ENCODE measurements at places on chromosomes 5 and 9.

DNA sequence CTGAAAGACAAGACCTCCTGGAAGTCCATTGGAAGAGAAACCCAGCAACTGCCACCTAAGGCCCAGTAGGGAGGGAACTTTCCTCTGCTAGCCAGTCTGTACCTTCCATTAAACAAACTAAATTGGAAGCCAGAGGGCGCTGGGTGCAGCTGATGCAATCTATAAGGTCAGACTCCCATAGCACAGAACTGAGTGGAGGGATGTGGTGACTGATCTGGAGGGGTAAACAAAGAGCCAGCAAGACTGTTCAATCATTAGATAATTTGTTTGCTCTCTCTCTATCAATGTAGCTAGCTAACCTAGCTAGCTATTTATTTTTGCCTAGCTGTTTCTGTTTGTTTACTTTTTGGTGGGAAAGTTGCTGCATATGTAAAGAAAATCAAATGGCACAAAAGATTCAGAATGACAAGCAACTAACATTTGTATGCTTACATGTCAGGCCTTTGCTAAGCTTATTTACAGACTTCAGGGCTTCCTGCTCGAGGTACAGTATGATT lies 291.8 kb upstream of the DAB2 start:
- no peak for DNase-seq

DNA sequence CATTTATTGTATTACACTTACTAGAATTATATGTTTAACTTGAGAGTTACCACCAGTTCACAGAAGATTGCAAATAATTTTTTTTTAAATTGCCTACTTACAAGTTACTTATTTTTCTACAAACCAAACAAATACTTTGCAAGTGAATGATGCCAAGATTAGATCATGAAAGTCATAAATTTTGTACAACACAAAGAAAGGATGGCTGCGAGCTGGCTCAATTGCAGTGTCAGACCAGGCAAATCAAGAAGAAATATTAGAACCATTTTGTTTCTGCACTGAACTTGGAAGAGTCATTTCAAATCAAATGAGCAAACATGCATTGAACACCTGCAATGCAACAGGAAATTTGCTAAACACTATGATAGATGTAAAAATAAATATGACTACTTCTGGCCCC lies 97.3 kb downstream of the PLCXD3 start:
- DNase-seq: no peak

DNA sequence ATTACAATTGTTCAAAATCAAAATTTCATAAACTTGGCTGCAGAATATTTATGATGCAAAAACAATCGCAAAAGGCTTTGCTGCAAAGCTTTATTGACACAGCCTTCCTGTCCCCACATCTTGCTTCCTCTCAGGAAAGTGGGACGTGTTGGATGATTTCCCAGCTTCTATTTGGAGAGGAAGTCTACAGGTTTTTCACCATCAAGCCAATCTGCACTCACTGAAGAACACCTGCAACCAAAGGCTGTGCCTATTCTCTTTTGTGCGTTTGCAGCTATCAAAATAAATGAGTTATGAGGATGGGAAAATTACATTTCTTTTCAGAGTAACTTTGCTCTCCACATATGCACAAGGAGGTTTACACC lies 214.4 kb downstream of the PLK2 start:
- DNase-seq: no peak

GRCh38 chr5:181045316-181045715 lies 5.2 kb downstream of the BTNL9 start:
- no peak for DNase-seq

DNA sequence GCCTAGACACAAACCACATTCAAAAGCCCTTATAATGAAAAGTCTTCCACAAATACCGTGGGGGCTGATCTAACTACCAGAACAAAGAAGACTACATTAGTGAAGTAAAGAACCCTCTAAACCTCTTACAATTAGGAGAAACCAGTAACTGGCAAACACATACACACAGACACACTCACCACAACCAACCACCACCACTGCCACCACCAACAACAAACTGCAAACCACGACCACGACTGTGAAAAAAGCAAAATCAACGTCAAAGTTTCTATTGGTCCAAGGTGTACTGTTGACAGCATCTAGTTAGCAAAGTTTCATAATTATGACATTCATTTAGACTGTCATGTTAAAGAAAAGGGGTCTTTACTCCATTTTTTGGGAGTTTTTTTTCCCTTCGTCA lies 2.7 kb downstream of the CDO1 start:
- DNase-seq: no peak

DNA sequence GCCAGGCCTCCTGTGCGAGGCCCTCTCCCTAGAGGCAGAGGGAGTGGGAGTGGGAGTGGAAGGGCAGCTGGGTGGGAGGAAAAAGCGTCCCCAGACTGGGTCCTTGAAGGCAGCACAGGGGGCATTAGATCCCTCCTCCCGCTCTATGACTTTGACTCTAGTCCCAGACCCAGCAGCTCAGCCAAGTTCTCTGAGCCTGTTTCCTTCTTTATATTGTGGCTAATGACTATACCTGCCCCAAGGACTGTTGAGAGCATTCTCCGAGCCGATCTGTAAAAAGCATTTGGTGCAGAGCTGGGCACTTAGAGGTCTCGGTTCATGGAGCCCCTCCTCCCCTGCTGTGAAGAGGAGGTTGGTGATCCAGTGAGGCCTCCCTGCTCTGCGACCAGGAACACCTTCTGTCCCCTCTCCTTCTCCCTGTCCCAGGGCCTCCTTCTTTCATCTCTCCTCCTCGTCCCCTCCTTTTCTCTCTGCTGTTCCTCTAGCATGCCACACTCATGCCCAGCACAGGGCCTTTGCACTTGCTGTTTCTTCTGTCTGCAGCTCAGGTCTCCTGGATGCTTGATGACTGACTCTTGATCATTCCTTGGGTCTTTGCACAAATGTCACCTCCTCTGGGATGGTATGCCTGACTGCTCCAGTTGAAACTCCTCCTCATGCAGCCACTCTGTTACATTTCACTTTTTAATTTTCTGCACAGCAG lies 23.4 kb upstream of the PSD2 start:
- no peak for DNase-seq

- no peak for DNase-seq
Measured at GRCh38 chr9:120946259-120946658, 19.7 kb upstream of the TRAF1 start.

GRCh38 chr5:95725937-95726810 lies 5.0 kb upstream of the RHOBTB3 start:
- DNase-seq: no peak

DNA sequence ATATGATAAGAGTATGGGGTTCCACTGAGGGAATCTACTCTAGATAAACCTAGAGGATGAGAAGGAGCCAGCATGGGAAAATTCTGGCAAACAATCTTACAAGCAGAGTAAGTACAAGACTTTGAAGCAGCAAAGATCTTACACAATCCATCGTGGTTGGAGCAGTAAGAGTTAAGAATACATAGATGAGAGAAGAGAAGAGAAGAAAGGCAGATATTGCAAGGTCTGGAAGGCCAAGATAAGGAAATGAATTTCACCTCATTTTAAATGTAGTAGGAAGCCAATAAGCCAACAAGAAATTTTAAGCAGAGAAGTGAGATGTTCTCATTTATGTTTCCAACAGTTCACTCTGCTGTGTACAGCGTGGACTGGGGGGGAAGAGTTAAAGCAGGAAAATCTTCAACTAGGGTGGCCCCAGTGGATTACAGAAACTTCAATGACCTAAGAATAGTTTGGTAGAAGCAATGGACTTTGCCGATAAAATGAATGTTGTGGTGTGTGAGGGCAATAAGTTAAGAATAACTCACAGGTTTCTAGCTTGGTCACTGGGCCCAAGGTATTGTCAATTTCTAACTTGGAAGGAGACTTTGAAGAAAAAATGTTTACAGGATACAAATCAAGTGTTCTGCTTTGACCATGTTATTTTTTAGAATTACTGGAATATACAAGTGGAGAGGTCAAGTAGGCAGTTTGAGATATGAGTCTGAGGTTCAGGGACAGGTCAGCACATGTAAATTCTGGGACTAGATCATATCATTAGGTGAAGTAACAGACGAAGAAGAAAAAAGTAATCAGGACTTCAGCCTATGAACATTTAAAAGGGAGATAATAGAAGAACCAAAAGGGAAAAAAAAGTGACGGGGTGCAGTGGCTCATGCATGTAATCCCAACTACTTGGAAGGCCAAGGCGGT lies 12.1 kb upstream of the ISOC1 start:
- DNase-seq: no peak

DNA sequence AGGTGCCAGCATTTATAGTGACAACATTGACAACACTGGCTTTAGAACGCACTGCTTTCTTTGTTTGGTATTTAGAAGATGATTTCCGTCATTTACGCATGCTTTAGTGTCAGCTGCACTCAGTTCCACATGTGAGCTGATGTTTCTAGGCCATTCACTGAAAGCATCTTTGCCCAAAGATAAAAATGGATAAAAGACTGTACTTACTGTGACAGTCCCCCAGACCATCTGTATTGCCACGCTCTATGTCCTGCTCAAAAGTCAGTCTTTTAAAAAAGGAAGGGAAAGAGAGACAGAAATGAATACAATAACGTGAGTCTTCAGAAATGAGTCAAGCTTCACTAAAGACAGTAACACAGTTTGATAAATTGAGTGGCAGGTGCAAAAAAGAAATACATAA lies 99.3 kb downstream of the SEMA6A start:
- no peak for DNase-seq

DNA sequence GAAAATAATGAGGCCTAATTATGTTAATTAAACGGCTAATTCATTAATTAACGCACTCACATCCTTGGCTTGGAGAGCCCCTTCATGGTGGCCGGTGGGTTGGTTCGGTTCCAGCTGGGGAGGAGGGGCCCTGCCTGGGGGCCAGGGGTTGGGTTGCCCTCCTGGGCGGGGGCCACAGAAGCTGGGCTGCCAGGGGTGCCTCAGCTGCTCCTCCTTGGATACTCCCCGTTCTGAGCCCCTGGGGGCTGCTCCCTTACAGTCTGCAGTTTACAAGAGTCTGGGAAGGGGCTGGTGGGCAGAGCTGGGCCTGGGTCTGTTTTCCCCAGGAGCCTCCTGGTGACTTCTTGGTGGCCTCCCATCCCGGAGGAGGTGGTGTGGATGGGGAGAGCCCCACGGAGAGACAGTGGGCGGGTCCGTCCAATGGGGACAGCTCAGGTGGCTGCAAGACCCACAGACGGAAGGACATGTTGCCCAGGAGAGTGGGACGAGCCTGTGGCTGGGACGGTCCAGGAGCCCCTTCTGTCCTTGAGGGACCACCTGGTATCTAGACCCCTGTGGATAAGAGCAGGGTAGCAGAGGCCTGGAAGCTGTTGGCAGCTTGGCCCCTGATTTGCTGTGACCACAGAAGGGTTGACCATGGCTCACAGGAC lies 277.5 kb downstream of the PBX3 start:
- no peak for DNase-seq

- no peak for DNase-seq
Measured at GRCh38 chr5:43099640-43100039, 21.1 kb upstream of the ZNF131 start.

DNA sequence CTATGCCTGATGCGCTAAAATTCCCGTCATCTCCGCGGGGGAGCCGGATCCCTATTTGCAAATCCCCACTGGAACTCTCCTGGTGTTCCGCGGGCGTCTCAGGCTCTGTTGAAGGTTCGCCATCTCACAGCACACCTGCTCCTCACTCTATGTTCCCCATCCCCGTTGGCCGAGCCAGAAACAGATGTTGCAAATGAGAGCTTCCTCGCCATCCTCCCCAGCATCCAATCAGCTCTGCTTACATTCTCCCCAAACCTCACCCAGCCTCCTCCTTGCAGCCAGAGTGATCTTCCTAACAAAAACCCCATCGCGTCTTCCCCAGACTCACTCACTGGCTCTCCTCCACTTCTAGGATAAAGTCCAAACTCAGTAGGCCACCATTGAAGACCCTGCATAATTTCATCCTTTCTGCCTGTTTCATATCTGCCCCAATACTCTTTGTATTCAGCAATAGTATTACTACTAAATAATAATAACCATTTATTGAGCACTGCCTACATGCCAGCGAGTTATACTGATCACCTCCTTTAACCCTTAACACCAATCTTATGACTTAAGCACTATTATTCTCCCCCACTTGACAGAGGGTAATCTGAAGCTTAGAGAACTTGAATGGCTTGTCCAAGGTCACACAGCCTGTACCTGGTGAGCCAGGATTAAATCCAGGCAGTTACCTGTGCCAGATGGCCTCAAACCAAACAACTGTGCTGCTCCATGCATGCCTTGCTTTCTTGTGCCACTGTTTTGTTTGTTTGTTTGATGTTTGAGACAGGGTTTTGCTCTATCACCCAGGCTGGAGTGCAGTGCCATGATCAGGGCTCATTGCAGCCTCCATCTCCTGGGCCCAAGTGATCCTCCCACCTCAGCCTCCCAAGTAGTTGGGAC lies 14.0 kb downstream of the AQP7 start:
- DNase-seq: no peak

GRCh38 chr9:93087971-93088655 lies 7.9 kb upstream of the CARD19 start:
- no peak for DNase-seq

GRCh38 chr9:87725900-87726709 lies at the start of gene CTSL:
Gene CTSL, plus strand, starts transcription at chr9:87726119. Its CDS starts 1,485 bp downstream, at chr9:87727604.
- DNase-seq: no peak

DNA sequence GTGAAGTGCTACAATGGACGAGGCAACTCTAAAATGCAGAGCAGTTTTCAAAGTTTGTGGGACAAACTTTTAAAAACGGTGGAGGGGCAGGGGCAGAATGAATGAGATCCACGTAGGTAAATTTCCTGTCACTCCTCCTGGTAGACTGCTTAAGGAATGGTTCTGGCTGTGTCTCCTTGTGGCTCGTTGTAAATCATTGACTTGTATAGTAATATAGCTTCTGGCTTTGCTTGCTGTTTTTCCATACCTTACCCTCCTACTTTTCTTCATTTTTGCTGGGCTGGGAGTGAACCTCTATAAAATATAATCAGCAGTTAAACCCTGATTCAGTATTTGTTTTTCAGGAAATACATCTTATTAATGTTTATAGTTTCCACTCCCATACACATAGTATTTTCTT lies 235.7 kb downstream of the TUSC1 start:
- DNase-seq: no peak

DNA sequence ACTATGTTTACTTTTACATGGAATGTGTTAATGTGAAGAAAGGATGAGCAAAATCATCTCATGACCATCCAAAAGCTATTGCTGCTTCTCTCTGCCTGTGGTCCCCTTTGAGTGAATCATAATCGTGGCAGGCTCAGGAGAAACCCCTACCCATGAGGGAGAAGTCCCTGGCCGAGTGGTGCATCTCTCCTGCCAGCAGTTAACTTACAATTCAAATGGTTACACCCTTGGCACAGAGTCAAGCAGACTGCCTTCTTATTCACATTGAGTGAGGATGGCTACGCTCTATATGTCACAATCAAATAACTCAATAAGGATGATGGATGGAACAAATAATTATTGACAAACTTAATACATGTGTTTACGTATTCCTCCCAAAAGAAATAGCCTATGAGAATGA lies 179.1 kb downstream of the FGF1 start:
- no peak for DNase-seq

- DNase-seq: no peak
Measured at GRCh38 chr9:14051419-14051818, 262.5 kb downstream of the NFIB start.
